ENCODE measurements at places on chromosomes 6 and 20.

DNA sequence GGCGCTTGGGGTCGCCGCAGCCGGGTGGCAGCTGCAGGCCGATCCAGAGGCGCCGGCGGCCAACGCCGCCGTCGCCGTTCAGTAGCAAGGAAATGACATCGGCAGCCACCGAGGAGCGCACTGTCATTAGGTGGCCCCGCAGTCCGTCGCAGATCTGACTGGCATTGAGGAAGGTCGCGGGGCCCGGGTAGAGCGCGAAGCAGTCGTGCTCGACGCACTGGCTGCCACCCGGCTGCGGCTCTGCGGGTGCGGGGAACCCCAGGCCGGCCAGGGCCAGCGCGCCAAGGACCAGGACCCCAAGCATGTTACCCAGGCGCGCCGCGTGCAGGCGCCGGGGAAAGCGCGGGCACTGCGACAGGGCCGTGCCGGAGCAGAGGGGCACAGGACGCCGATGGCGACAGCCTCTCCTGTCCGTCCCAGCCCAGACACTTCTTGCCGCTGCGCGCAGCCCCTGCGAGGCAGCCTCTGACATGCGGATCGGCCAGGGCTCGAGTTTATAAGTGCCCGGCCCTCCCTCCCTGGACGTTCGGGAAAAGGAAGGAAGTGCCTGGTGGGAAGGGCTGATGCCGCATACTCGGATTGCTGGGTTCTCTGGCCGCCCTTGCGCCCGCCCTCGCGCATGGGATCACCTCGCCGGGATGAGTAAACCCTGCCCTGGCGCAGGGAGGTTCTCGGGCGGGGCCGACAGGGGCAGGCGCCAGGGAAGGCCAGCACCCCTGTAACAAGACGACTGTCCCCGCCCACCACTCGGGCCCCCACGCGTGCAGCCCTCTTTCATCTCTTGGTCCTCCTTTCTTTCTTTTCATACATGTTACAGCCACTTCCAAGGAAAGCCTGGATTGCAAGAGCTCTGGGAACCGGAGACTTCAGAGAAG, at the start of gene THBD:
Gene THBD, minus strand, starts transcription at position 472 of the 875 bp plus-strand sequence. Its CDS starts 168 bp downstream, at position 304.
- DNase-seq: no peak

DNA sequence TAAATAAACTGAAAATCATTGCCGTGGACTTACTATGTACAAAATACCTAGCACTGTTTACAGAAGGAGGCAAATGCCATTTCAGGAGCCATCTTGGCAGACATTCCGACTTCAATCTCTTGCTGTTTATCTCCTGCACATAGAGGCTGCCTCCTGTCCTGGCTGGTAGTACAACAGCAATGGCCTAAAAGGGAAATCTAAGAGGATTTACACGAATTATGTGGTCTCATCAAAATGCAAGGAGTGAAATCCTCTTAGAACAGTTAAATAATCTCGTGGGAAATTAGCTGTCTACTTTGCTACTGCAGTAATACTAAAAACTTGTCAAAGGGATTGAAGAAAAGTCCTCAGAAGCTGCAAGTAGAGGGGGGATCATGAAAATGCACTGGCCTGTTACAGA, 82.2 kb upstream of the SLC2A12 start:
- no peak for DNase-seq

DNA sequence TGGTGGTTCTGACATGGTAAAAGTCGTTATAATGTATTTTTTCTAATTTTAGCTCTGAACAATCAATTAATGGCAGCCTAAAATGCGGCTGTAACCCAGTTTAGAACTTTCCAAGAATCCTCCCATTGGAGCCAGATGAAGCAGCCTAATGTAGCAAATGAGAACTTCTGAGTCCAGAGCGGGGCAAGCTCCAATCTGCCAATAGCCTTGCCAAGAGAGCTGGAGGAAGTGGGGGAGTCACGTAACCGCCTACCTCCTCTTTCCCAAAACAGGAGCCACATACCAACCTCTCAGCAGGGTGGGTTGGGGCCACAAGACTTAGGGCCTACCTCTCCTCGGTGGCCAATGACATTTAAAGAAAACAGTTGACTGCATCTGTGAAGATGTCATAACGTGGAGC, 230.6 kb downstream of the SOD2 start:
- DNase-seq: no peak

GRCh38 chr6:135871878-135872277, 20.4 kb downstream of the PDE7B start:
- DNase-seq: no peak

DNA sequence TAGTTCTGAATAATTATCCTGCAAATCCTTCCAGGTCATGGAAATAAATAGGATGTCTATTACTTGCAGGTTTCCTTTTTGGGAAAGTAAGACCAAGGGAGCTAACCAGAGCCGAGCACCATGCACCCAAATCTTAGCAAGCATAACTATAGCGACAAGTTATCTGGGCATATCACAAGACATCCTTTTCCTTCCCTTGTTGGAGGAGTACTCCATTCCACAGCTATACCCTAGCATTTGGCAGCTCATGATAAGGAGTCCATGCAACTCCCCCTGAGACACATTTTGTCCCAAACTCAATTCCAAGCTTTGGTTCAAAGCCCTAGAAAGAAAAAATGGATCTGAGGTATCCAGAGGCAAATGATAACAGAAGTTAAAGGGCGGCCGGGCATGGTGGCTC, 16.5 kb upstream of the ASCC3 start:
- DNase-seq: no peak

- DNase-seq: no peak
Observed at GRCh38 chr6:157427969-157428368, 47.0 kb downstream of the ZDHHC14 start.

- DNase-seq: no peak
Observed at GRCh38 chr6:56096541-56096940, 150.8 kb downstream of the COL21A1 start.

DNA sequence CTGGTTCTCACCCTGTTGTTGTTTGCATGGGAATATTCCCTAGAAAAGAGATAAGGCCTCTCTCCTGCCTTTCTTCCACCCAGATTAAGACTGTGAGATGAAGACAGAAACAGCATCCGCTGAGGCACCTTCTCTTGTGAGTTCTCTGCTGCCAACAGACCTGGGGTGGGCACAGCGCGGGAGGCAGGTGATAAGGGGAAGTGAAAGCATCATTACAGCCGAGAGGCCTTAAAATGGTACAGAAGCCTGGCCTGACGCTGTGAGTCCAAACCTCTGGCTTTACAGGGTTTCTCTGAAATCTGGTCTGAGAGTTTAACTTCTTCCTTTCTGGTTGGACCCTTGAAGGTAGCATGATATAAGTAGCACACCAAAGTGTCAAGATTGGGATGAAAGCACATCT, 21.0 kb upstream of the IYD start:
- no peak for DNase-seq

GRCh38 chr6:35739645-35740524, 3.1 kb downstream of the ARMC12 start:
- no peak for DNase-seq

GRCh38 chr20:55740076-55740475, 265.2 kb downstream of the CBLN4 start:
- DNase-seq: no peak

GRCh38 chr6:112235956-112236355, 18.4 kb downstream of the LAMA4 start:
- no peak for DNase-seq

GRCh38 chr20:63686492-63687321, 9.7 kb upstream of the TNFRSF6B start:
- no peak for DNase-seq

- DNase-seq: no peak
Observed at GRCh38 chr6:109143191-109143590, 47.9 kb downstream of the CEP57L1 start.

DNA sequence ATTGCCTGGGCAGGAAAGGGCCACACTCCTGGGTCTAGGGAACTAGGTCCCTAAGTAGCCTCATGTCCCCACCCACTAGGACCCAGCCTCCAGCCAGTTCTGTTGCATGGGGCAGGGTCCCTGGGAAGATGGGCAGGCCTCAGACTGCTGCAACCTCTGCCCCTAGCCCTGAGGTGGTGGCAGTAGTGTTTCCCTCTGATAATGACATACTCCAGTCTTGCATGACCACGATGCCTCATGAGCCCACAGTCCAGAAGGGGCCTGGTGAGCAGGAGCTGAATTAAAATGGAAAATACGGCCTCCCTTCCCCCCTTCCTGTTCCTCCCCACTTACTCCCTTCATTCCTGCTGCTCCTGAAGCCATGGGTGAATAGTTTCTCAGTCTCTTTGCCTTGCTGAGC, 36.0 kb upstream of the SCRT2 start:
- no peak for DNase-seq

DNA sequence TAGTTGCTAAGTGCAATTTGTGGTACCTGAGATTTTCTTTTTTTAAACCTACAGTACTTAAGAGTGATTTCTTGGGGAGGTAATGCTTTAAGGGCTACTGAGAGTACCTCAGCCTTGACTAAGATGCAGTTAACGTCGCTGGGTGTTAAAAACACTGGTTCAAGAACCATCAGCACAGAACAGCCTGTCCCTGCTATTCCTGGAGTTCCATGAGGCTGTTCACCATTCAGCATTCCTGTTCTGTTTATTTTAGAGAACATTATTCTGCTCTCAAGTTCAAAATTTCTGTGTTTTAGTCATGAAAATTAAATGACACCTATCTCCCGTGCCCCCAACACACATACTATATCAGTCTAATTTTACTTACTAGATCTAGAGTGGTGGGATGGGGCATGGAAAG, 1.7 kb upstream of the PRELID3B start:
- no peak for DNase-seq

DNA sequence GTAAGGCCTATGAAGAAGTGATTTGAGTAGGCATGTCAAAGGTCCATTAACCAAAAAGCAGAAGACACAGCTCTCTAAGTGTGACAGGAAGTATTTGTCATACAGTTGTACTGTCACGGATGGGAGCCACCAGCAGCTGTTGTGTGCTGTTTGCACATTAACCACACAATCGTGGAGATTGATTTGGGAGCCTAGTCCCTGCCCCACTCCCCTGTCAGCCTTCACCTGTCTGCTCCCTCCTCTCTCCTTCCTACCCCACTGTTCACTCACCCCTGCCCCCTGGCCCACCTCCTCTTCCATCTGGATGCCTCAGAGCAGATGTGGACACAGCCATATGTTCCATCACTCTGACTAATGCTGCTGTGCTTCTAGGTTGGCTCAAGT, 124.7 kb upstream of the SPACA1 start:
- no peak for DNase-seq

DNA sequence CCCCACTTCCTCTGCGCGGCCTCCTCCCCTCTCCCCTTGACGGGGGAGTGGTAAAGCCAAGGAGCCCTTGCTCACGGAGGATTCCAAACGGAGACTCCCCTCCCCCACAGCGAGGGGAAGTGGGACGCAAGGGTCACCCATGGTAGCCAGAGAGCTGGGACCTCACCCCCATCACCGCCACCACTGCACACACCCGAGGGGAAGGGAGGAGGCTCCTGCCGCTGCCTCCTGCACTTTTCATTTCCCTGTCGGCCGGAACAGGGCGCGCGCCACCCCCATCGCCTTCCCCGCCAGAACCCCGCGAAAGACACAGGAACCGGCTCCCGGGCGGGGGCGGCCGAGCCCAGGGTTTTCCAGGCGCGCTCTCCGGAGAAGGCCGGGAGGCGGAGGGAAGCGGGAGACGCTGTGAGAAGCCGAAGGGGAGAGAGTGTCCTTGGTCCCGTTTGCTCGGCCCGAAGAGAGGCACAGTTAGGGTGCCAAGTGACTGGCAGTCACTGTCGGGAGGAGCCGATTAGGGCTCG, 789 bp downstream of the CCND3 start:
- no peak for DNase-seq

DNA sequence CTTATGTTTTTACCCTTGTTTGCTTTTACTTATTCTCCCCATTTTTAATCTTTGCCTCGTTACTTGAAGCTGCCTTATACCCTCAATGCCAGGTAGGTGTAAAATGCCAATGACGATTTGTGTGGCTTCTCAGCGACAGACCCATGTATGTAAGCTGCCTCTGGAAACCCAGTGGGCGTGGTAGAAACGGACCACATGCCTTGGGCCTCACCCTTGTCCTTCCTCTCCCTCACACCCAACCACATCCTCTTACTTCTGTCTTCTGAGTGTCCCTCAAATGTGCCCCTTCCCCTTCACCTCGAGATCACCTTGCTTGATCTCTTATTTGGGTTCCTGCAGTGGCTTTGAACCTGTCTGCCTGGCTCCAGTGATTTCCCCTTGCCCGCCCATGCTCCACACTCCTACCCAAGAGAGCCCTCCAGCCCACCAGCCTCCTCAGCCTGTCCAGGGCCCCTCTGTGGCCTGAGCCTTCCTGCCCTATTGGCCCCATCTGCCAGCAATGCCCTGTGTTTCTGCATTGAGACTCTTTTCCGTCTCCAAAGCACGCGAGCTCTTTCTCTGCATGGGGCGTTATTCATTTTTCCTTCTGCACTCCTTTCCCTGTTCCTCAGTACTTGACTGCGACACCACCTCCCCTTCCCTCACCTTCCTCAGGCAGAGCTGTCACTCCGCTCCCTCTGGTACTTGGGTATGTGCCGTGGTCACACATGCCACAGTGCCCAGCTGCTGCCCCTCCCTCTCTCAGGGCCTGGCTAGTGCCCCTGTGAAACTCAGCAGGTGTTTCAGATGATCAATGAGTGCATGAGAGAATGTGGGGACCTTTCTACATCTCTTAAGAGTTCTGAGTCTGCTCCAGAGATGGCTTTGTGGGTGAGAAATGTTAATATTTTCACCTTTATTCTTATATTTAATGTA, 115.4 kb downstream of the SLX4IP start:
- no peak for DNase-seq

DNA sequence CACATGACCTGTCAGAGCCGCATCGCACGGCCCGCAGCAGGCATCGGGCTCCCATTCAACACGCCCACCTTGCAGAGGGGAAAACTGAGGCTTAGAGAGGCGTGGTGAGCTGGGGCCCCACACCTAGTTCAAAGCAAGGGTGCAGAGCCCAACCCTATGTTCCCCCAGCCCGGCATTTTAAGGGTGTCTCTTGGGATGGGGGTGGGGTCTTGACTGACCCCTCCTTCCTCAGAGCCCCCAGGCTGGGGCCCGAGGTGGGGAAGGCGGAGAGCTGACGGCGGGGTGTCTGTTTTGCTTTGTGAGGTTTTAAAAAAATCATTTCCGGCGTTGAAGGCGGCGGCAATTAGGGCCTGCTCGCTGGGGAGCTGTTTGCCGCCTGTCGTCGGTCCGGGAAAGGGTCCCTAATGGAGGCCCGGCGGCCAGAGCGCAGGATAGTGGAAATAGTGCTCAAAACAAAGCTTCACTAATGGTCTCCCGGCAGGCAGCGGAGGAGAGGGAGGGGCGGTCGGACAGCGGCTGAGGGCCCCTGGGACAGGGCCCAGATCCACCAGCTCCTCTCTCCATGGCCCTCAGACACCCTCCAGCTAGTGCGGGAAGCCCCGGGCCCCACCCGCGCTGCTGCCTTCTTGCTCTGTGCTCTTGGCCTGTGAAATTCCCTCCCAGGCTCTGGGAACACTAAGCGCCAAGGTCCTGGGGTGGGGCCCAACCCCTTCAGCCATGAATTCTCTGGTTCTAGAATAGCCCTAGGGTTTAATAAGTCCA, 11.9 kb downstream of the VSTM2L start:
- no peak for DNase-seq

- no peak for DNase-seq
Observed at GRCh38 chr6:54916858-54917257, 70.3 kb downstream of the FAM83B start.

- no peak for DNase-seq
Observed at GRCh38 chr20:46157625-46158024, 39.5 kb downstream of the CD40 start.

- no peak for DNase-seq
Observed at GRCh38 chr6:28943557-28944411, 20.0 kb upstream of the TRIM27 start.

All from LNCaP clone FGC (cell line).